ENCODE measurements at places on chromosomes 3 and 15. TPM values are rescaled to one million over a fixed set of nuclear protein-coding genes. Genes with fewer than 3 reads are reported as not detected.

DNA sequence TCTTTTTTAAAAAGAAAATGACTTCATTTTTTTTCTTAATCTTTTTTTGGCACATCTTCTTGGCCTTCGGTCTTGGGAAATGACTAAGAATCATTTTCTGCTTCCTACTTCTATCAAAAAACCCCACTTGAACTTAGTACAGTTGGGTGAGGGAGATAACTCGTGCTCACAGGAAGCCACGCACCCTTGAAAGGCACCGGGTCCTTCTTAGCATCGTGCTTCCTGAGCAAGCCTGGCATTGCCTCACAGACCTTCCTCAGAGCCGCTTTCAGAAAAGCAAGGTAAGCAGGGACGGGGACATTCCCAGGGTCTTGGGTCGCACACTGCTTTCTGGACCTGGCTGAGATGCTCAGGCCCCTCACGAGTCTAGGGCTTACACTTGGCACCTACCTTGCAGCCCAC is at the start of gene CCR4:
CCR4 (plus strand) TSS at position 235 of the 402 bp plus-strand sequence. CDS start 1,779 bp downstream, outside the sequence.
- H3K27me3 ChIP-seq = no peaks in the 10 kb centered on the region
- no peak for DNase-seq
- no peak within 1 kb of the TSS for H3K4me3 ChIP-seq
- no peak within 1 kb of the TSS for H3K27ac ChIP-seq
- no peaks in the 10 kb centered on the region for H3K4me1 ChIP-seq
- no peaks in the 10 kb centered on the region for H3K36me3 ChIP-seq

GRCh38 chr15:81295486-81296121 is 28.3 kb downstream of the STARD5 start:
- DNase-seq = no peak
- H3K36me3 ChIP-seq = no peaks in the 10 kb centered on the region
- H3K27me3 ChIP-seq = no peaks in the 10 kb centered on the region
- peak overlapping the region; percentile 70 for H3K27ac ChIP-seq

DNA sequence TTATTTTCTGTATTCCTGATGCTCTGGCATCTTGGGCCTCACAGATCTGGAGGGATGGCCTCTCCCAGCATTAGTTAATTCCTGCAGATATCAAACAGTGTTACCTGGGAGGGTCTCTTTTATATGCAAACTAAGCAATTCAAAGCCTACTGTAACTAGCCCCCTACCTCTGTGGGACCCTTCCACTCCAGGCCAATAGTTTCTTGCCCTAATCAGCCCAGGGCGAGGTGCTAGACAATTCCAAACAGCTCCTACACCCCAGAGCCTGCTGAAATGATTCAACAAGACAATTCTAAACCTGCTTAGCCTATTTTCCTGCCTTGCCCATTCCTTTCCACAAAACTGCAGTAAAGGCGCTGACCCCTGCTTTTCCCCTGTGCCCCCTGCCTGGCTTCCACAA is 106.6 kb upstream of the IGSF10 start:
- no peaks in the 10 kb centered on the region for H3K4me1 ChIP-seq
- H3K27me3 ChIP-seq = no peaks in the 10 kb centered on the region
- H3K36me3 ChIP-seq = no peaks in the 10 kb centered on the region
- no peak overlapping the region for H3K27ac ChIP-seq
- DNase-seq = no peak

The GP5 gene
- 0.17 TPM for total RNA-seq

The PIF1 gene
- 7.3 TPM for total RNA-seq

Measured in liver (tissue), 10 donors.